ENCODE measurements at places on chromosomes 2 and 18. TPM values are rescaled to one million over a fixed set of nuclear protein-coding genes. Genes with fewer than 3 reads are reported as not detected.

GRCh38 chr2:28393114-28393836 is 617 bp downstream of the FOSL2 start:
- DNase-seq, result peak; percentile 68

- peak; percentile 84 for DNase-seq
Measured at GRCh38 chr2:69122271-69122670, 109.3 kb downstream of the ANTXR1 start.

GRCh38 chr18:60247103-60247502 is 125.5 kb downstream of the MC4R start:
- no peak for DNase-seq

DNA sequence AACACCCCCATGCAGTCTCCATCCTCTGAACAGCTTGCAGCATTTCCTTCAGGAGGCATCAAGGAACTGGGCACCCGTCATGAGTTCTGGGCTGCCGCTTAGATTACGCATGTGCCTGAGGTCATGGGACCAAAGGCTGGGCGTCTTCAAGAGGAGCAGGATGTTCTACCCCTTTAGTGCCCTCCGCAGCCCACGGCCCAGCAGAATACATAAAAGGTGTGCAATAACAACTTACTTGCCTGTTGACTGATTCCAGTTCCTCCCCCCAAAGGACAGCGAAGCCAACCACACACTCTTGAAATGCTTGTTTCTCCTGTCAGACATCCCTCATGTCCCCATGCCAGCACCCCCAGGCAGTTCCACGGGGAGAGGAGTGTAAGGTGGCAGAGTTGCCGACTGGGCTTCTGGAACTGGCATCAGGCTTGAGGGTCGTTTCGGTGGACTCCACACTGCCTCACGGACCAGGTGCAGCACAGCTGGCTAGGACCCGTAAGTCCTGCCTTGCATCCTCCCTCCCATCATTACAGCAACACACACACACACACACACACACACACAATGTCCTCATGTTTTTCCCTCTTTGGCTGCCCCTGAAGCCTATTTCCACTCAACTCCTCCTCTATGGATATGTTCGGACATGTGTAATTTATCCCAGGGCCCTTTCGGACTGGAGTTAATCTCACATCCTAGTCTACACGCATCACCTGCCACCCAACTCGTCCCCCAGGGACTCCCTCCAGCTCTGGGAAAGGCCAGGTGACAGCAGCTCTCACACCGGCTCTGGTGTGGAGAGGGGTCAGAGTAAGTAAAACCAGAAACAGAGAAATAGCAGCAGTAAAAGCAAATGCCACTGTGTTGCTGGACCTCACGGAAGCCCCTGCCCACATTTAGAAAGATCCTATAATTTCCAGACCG is 200.7 kb downstream of the BCL11A start:
- DNase-seq, result no peak

The ATF2 gene
- 51.1 TPM for total RNA-seq

The C2orf66 gene
- not detected for total RNA-seq

- peak; percentile 67 for DNase-seq
Measured at GRCh38 chr2:167438206-167438605, 549.9 kb downstream of the XIRP2 start.

The SLC35F5 gene
- 106 TPM for total RNA-seq

GRCh38 chr2:46804794-46805193 is 110.8 kb downstream of the MCFD2 start:
- DNase-seq, result peak; percentile 54

The ACADL gene
- not detected for total RNA-seq

The CRYBA2 gene
- total RNA-seq, result not detected

The HRH4 gene
- not detected for total RNA-seq

- DNase-seq, result no peak
Measured at GRCh38 chr2:239015218-239015900, 167.5 kb downstream of the TWIST2 start.

GRCh38 chr2:211455216-211455841 is 898.9 kb downstream of the CPS1 start:
- peak; percentile 22 for DNase-seq

DNA sequence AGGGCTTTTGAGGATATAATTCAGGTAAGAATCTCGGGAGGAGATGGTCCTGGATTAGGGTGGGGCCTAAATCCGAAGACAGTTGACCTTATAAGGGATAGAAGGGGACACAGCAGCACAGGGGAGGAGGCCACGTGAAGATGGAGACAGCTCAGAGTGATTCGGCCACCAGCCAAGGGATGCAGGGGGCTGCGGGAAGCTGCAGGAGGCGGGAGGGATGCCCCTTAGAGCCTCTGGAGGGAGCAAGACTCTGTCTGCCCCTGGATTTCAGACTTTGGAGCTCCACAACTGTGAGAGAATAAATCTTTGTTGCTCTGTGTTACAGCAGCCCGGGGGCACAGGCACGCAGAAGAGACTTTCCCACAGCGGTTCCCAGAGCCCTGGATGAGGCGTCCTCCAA is 143.7 kb downstream of the ASB1 start:
- no peak for DNase-seq

DNA sequence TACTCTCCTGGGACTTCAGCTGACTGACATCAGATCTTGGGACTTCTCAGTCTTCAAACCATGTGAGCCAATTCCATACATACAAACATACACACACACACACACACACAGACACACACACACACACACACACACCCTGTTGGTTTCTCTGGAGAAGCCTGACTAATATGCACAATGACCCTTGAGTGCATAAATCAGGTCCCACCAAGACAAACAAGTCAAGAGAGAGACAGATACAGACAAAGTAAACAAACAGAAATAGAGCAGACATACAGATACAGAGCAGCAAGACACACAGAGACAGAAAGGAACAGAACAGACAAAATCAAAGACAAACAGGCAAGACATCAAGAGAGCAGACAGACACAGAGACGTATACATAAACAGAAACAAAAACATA is 43.8 kb upstream of the DDX18 start:
- DNase-seq, result no peak

DNA sequence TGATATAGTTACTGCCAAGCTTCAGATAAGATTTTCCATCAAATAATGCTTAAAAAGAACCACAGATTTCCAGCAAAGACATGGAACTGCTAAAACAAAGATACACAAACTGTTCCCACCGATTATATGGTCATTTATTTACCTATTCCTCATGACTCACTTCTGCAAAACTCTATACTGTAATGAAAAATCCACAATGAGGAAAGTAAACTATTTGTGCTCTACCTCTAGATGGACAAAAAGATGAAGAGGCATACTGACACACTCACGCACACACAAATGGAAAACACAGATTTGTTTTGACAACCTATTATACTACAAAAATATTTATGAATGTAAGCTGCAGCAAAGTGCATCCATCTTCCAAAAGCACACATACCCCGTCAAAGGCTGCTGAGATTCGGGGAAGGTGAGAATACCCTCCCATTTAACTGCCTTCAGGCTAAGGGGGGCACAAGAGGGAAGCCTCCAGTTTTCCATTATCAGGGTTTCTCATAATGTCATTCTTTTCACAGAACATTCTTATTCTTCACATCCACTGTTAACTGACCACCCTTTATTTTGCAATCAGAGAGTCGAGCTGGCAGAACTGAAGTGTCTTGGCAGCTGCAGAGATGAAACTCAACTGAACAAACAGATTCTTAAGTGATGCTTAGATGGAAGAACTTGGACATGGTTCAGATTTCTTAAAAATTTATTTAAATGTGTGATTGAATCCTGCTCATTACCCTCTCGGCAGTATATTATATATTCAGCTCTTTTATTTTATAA is 115.9 kb upstream of the TANK start:
- DNase-seq, result peak; percentile 73

DNA sequence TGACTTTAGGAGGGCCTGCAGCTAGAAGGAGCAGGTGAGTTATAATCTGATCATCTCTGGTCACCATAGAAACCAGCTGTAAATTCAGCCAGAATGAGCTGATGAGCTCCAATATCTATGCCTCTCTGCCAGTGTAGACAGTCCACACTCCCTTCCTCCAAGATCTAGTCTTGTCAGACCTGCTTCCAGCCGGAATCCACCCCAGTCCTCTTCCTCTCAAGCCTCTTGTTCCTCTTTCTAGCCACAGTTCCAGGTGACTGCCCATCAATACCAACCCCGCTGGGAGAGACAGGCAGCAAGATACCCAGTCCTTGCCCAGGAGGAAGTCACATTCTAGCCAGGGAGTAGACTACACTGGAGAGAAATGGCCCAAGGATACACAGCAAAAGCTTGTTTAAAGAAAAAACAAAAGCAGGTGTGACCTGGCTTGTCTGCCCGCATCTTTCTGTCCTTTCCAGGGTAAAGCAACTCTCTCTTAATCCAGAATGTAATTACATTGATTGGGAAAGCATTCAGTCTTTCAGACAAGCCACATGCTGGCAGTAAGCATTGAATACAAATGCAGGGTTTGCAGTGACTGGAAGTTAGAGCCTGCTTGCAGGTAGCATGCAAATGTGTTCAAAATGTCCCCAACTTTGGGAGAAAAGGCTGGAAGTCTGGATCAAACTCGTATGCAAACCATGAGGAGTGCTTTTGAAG is 9.0 kb upstream of the SLC35F6 start:
- DNase-seq, result no peak

The CLEC4F gene
- total RNA-seq, result not detected

- no peak for DNase-seq
Measured at GRCh38 chr2:45085487-45085886, 76.2 kb upstream of the SIX2 start.

- no peak for DNase-seq
Measured at GRCh38 chr18:78542204-78542603, 437.4 kb upstream of the SALL3 start.

The GPR45 gene
- total RNA-seq, result not detected

- DNase-seq, result no peak
Measured at GRCh38 chr2:15115776-15116175, 445.4 kb downstream of the NBAS start.

GRCh38 chr18:63236921-63237846 is 82.4 kb downstream of the BCL2 start:
- no peak for DNase-seq

GRCh38 chr2:132669908-132670495 is at the start of gene LYPD1:
LYPD1 (minus strand) TSS chr2:132670205; CDS start chr2:132669932, 273 bp downstream.
- no peak for DNase-seq

GRCh38 chr2:109450574-109451273 is 163.0 kb downstream of the SEPTIN10 start:
- no peak for DNase-seq

The EVA1A gene
- total RNA-seq, result 89.2 TPM

- no peak for DNase-seq
Measured at GRCh38 chr2:113854208-113854607, 35.7 kb upstream of the ACTR3 start.

GRCh38 chr2:100527440-100528015 is 35.3 kb upstream of the PDCL3 start:
- DNase-seq, result no peak

The TYW5 gene
- total RNA-seq, result 3.8 TPM

The VWC2L gene
- not detected for total RNA-seq

DNA sequence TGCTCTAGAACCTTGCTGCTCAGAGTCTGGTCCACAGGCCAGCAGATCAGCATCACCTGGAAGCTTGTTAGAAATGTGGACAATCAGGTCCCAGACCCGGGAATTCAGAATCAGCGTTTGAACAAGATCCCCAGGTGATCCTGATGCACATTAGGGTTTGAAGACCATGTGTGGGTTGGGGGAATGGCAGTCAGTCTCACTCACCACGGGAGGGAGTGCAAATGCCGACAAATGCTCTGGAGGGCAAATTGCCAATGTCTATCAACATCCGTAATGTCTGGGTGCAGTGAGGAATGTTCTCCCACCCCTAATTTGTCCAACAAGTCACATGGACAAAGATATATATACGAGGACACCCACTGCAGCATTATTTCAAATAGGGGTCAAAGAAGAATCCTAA is 34.5 kb downstream of the INPP5D start:
- DNase-seq, result no peak

The MOCOS gene
- 1.9 TPM for total RNA-seq

The LDLRAD4 gene
- total RNA-seq, result not detected

- DNase-seq, result no peak
Measured at GRCh38 chr18:62987055-62987830, 271.9 kb downstream of the PHLPP1 start.

DNA sequence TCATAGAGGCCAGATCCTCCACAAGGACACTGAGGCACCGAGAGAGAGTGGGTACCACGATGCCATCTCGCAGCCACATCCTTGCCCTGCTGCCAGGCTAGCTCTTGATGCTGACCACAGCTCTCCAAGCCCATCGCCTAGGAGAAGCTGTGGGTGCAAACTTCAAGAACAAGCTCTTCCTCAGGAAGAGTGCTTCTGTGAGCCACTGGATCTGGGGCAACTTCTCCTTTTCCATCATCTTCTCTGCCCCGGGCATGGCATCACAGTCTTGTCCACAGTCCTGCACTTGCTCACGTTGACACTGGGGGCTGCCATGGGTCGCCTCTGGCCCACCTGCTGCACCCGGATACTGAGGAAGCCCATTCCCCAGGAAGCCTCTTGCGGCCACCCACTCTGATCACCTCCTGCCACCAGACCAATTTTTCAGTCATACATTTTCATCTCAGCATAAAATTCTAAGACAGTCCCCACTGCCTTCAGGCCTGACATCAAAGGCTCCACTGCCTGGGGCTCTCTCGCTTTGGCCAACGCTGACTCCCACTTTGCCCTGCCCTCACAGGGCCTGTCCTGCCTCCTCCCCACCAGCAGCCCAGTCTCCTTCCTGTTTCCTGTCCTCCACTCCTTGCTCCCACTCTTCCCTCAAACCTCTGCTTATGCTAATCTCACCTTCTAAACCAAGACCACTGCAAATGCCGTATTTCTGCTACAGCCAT is 243.9 kb downstream of the AFF3 start:
- no peak for DNase-seq

- DNase-seq, result no peak
Measured at GRCh38 chr2:183610724-183611123, 486.5 kb downstream of the NUP35 start.

DNA sequence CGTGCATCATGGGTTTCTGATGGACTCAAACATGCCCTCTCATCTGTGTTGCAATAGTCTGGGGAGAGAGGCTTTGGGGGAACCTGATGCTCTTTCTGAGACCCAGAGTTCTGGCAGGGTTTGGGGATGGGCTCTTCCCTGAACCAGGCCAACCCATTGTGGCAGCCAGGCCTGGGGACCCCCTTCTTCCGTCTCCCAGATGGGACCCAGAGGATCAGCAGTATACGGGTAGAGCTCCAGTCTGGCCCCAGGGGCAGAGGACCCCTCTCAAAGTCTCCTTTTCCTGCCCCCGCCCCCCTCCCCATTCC is 333.7 kb downstream of the DYSF start:
- DNase-seq, result no peak

The DSG2 gene
- 1.7 TPM for total RNA-seq

- DNase-seq, result peak; percentile 5
Measured at GRCh38 chr2:232523682-232524597, 2.0 kb upstream of the CHRND start.

The RNU2-63P gene
- total RNA-seq, result 174 TPM

Data from IMR-90 (cell line).